ENCODE measurements at places on chromosomes 5 and 9.

- no peak for DNase-seq
- H3K4me1 ChIP-seq, result no peaks in the 10 kb centered on the region
- H3K27me3 ChIP-seq, result no peaks in the 10 kb centered on the region
- H3K4me3 ChIP-seq, result no peak overlapping the region
- H3K36me3 ChIP-seq, result no peaks in the 10 kb centered on the region
- H3K27ac ChIP-seq, result no peak overlapping the region
These were observed 90.6 kb upstream of the CXCL14 start for GRCh38 chr5:135669416-135669815.

DNA sequence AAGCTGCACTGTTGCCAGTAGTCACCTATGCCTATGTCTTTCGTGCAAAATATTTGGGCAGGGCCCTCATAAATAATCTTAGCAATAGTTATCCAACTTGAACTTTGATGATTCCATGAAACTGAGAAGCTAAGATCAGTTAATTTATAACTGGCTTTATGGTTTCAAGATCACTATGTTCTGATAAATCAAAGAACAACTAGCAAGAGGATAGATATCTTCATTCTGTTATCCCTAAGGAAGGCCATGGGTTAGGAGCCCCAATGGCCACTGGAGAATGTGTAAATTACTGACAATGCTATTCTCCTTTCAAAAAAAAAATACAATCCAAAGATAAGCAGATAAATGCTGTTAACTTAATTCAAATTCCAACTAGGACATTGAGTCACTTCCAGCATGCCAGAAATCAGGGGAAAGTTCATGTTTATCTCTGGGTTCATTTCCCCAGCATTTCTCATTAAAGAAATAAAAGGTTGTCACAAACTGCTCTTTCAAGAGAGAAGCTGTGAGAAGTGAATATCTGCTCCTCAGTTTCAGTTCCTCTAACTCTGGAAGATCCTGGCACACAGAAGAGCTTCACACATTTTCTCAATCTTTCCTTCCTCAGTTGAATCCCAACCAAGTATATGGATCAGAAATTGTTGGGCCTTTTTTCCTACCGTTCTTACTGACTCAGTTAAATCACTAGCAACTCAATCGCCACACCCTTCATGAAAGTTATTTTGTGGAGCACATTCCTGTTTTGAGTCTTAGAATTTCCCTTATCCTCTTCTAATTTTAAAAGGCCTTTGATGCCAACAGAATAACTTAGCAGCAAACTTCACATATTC lies 59.6 kb upstream of the SLC1A1 start:
- no peaks in the 10 kb centered on the region for H3K36me3 ChIP-seq
- H3K4me3 ChIP-seq, result no peak overlapping the region
- H3K27ac ChIP-seq, result no peak overlapping the region

DNA sequence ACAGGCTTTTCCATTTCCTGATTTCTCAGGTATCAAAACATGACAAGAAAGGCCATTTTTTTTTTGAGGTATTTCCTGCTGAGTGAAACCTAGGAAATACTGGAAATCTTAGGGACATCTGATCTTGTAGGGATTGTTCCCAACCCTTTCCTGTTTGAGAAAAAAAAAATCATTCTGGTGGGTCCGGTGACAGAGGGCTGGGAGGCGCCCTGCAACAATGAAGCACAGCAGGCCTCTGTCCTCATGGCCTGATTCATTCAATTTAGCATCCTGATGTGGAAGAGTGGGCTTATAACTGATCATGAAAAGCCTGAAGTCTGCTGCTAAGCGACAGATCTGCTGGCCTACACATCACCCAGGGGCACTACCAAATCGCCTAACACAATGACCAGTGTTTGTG lies 3.0 kb upstream of the C9orf153 start:
- H3K27ac ChIP-seq, result no peak overlapping the region
- no peaks in the 10 kb centered on the region for H3K4me1 ChIP-seq
- H3K27me3 ChIP-seq, result no peaks in the 10 kb centered on the region
- H3K4me3 ChIP-seq, result no peak overlapping the region
- DNase-seq, result no peak

DNA sequence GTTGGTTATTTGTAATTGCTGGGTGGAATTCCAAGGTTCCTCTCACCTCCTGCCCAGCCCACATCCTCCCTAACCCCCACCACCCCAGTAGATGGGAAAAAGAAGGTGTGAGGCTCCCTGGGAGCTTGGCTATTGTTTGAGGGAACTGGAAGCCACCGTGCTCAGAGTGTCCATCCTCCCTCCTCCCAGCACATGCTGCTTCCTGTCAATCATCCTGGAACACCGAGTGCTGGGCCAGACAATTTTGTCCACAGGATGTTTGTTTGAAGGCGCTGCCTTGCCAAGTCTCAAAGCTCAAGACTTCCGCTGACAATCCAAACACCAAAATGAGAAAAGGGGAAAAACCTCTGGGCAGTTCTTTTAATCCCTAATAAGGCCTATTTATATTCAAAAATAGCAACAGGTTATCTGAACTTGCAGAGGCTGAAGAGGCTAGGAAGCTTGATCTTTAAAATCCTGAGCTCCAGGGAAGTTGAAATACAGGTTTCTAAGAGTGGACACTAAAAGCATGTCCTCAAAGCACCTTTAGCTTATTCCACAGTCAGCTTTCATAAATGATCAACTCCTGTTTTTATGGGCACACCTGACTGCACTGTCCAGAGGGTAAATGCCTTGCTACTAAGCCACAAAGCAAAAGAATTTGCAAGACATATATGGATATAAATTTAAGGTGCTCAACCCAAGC lies 286.7 kb downstream of the NFIB start:
- peaks cover 3% of the 10 kb centered on the region for H3K4me1 ChIP-seq
- DNase-seq, result no peak
- H3K36me3 ChIP-seq, result no peaks in the 10 kb centered on the region
- H3K4me3 ChIP-seq, result no peak overlapping the region
- no peak overlapping the region for H3K27ac ChIP-seq
- no peaks in the 10 kb centered on the region for H3K27me3 ChIP-seq

DNA sequence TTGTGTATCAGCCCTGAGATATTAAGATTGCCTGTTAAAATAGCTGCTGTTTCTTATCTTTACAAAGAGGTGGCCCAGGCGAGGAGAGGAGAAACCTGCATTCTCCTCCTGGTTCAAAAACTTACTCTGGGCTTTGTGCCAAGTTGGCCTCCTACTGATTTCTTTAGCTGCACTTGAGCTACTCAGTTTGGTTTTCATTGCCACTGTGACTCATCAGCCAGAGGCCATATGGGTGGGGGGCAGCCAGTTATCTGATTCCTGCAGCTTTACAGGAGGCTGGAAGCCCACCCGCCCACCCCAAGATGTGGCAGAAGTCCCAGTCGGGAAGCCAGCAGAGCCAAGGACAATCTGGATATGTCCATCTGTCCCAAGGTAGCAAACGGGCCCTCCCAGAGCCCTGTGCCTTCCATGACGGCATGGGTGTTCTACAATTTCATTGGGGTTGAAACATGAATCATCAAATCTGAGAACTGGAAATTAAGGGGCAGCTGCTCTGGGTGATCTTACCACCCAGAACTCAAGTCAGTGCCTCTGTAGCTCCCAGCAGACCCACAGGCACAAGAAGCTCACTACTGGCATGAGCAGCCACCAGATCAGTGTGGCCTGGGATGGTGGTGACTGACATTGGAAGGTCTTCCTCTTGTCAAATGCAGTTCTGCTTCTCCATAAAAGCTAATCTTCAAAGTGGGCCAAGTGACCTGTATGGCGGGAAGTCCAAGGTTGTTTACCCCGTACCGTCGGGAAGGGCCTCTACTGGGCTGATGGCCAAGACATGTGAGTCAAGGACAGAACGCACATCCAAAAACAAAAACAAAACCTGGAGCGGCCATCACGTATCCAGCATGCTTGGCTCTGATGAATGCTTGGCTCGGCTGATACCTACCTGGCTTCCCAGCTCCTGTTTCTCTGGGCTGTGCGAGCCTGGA lies 15.6 kb downstream of the FCN2 start:
- H3K36me3 ChIP-seq, result peaks cover 6% of the 10 kb centered on the region
- no peak overlapping the region for H3K27ac ChIP-seq
- no peaks in the 10 kb centered on the region for H3K4me1 ChIP-seq
- no peak for DNase-seq
- H3K27me3 ChIP-seq, result no peaks in the 10 kb centered on the region

Data from H9 (cell line).